Activated CD4-positive, alpha-beta T cell treated with anti-CD3 and anti-CD28 coated beads, Interleukin-2, amount 50 U/mL, for 1 hour (primary cell): ENCODE measurements at places on chromosomes 7 and 10.
A peak's percentile ranks its signal among the peaks of the same experiment; 100 is the strongest.

GRCh38 chr7:101330011-101330484 is 8.4 kb upstream of the IFT22 start:
- DNase-seq, result no peak

GRCh38 chr10:630581-631073 is 58.8 kb downstream of the DIP2C start:
- no peak for DNase-seq

DNA sequence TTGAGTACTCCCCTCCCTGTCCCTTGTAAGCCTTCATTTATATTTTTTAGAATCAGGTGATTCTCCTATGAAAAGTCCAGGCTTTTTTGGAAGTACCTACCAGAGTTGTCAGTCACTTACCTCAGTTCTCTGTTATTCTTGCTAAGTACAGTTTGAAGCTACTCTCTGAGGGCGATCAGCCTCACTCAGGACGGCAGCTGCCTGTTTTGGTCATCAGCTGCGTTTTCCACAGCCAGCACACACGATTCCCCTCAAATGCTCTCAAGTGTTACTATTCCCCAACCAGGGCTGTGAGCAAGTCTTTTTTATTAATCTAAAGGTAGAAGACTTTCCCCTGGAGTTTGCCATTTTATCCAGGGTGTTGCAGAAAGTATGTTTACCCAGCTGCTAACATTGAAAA is 328.6 kb downstream of the SUGCT start:
- no peak for DNase-seq

DNA sequence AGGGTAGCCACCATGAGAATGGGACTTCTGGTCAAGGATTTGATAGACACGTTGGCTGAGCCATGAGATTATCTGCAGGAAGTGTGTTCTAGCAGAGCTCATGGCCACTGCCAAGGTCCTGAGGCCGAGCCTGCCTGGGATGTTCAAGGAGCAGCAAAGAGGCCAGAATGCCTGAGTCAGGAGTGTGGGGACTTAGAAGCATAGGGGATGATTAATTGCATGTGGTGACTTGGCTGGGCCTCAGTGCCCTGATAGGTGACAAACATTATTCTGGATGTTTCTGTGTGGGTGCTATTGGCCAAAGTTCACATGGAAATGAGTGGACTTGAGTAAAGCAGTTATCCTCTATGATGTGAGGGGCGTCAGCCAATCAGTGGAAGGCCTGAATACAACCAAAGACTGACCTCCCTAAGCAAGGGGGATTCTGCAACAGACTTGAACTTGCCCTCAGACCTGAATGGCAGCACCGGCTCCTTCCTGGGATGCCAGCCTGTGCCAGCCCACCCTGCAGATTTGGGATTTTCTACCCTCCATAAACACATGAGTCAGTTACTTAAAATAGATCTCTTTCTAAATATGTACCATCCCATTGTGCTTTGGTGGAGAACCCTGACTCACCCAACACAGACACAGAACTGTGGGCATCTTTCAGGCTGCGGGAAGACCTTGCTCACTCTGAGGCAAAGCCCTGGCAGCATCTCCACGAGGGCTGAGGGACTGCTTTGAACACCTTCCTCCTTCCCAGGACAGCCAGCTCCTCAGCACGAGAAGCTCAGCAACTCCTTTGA is 363.9 kb upstream of the MGMT start:
- DNase-seq, result no peak

GRCh38 chr7:140316165-140316661 is 82.1 kb downstream of the SLC37A3 start:
- DNase-seq, result no peak

DNA sequence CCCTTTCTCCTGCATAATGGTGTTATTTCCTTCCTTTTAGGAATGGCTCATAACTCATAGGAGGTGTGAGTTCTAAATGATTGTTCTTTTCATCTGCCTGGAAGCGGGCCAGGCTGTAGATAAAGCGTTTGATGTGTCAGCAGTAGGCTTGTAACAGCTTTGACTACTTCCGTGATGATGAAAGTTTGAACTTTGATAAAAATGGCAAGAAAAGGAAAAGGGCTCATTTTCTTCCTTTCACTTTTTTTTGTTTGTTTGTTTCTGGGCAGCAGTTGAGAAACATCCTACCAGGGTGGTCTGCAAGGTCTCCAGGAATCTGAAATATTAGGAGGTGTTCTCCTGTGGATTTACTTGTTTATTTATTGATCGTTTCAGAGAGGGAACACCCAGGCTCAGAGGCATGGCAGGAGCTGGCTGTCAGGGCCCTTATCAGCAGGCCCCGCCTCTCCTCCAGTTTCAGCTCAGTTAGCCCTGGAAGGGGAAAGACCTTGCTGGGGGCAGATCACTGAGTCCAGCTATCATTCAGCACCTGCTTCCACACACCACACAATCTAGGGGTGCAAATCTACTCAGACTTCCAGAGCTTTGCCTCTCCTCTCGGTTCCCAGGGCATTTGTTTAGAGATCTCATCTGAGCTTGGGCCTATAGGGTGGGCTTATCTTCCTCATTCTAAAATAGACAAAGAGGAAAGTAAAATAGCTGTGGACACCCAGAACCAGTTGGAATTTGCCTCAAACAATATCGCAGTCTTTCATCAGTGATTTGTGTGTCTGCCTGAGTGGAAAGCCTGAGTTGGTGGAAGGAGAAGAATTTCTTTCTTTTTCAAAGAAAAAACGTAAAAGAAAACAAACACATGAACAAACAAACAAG is 130.9 kb downstream of the BMPER start:
- no peak for DNase-seq

- DNase-seq, result no peak
Observed at GRCh38 chr7:136652635-136653370, 215.6 kb upstream of the CHRM2 start.

DNA sequence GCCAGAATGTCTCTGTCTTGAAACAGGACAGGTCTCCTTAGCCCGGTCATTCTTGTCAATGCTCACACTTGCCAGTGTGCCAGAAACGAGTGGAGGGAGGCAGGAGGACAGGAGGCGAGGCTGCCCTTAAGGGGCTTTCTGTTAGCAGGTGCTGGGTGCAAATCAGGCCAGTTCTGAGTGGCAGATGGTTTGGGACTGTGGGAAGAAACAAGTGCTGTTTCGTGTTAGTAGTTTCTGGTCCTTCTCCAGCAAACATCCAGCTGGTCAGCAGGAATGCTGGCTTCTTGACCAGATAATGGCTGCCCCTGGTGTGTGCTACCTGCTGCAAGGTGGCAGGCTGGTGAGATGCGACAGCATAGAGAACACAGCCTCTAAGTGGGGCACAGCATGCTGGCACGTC is 8.2 kb upstream of the NDUFB2 start:
- no peak for DNase-seq

DNA sequence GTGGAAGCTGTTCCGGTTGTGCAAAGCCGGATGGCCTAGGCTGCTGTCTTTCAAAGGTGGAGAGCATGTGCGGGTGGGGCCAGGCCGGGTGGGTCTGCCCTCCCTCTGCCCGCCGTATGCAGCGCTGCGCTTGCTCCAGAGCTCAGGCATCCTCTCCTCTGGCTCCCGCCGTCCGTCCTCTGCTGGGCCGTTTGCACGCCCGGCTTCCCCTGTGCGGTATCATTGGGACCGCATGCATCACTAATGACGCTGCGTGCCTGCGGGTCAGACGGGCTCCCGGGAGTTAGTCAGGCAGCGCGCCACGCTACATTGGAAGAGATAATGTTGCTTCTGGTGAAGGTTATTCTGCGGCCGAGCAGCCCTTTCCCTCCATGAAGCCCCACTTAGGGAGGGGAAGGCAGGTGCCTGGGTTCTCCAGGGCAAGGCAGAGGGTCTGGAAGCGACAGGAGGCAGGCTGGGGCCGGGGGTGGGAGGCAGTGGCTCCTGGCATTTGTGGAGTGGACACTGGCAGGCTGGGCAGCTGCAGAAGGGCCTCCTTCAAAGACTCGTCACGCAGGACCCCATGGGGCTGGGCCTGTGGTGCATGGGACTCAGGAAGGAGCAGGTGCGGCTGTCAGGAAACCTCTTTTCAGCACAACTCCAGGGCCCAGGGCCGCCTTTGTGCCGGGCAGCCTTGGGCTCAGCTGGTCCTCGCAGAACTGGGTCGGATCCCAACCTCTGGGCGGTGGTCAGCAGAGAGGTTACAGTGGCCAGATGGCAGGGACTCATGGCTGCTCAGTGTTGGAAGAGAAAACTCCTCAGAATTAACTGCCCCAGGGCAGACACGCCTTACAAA is 318.5 kb downstream of the WDR37 start:
- no peak for DNase-seq

DNA sequence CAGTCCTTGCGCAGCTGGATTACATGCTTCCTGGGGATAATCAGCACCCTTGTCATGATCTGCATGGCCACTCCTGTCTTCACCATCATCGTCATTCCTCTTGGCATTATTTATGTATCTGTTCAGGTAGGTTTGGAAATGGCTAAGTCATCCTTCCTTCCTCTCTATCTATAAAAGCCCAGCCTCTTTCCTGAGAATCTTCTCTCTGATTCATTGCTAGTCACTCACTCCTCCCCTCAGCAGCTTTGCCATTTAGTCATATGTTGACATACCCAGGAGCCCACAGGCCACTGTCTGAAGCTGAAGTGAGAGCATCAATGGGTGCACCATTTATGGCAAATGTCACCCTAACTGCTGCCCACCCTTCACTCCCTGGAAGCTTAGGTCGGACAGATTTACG is 52.0 kb downstream of the ABCC2 start:
- no peak for DNase-seq

- DNase-seq, result no peak
Observed at GRCh38 chr7:66910789-66911188, 10.2 kb upstream of the TMEM248 start.

DNA sequence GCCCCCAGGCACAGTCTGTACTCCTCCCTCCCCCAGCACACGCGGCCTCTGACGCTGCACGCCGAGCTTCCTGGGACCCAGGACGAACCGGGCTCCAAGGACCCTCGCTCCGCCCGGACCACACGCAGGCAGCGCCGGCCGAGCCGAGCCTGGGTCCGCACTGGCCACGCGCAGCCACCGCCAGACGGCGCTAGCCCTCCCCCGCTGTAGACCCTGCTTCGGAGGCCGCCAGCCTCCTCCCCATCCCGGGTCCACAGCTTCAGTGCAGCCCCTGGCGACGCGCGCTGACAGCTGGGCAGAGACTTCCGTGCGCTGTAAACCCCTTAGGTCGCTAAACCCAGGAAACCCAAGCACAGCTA is 936 bp upstream of the TCERG1L start:
- no peak for DNase-seq

GRCh38 chr10:5760515-5760914 is 52.7 kb downstream of the GDI2 start:
- DNase-seq, result no peak

GRCh38 chr7:121204537-121204936 is 124.3 kb upstream of the WNT16 start:
- DNase-seq, result no peak

DNA sequence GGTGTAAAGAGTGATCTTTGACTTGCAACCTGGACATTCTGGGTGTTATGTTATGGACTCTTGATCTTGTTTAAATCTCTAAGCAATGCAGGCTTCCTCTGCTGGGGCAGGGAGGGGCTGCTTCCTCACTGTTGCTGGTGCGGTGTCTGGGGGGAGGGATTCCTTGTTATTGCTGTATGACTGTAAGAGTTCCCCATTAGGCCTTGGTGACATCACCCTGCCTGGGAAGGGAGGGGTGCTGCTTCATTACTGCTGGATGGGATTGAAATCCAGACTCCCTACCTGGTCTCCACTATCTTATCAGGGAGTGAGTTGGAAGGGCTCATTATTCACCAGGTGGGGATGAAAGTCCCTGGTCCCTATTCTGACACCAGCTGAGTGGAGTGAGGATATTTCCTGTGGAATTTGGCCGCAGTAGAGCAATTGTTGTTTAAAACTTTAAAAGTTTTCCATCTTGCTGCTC is 8.8 kb downstream of the OGDH start:
- DNase-seq, result peak; percentile 41

DNA sequence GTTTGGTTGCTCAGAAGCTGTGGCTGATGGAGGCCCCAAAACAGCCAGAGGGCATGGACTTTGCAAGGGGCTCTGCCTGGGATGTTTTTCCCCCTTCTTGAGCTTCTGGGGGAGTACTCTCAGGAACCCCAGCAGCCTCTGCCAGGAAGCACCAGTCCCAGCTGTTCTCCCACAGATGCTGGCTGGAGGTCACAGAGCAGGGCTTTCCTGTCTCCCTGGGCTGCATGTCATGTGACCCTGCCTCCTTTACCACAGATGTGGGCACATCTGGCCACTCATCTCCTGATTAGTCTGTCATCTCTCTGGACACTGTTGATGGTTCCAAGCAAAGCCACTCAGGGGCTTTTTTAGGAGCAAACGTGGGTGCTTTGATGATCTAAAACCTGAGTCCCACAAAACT is 136.7 kb downstream of the NEURL1 start:
- DNase-seq, result no peak

GRCh38 chr10:87596351-87596750 is 63.3 kb upstream of the PAPSS2 start:
- DNase-seq, result no peak

- no peak for DNase-seq
Observed at GRCh38 chr10:44906486-44906885, 4.7 kb upstream of the TMEM72 start.

DNA sequence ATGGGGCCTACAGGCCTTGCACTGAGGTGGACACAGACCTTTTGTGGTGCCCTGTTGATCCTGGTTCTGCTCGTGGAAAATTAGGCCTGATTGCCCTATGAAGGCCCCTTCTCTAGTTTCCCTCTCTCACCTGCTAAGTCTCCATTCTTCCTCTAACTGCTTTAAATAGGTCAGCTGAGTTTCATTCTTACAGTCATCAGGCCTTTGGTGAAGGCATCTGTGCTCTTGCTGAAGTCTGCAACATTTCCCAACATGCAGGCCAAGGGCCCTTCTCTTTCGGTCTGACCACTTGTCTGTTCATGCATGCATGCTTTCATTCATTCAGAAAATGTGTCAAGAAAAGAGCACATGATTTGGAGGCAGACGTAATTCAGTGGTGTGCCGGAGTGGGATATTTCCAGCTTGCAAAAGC is 244.0 kb downstream of the BUB3 start:
- DNase-seq, result no peak

DNA sequence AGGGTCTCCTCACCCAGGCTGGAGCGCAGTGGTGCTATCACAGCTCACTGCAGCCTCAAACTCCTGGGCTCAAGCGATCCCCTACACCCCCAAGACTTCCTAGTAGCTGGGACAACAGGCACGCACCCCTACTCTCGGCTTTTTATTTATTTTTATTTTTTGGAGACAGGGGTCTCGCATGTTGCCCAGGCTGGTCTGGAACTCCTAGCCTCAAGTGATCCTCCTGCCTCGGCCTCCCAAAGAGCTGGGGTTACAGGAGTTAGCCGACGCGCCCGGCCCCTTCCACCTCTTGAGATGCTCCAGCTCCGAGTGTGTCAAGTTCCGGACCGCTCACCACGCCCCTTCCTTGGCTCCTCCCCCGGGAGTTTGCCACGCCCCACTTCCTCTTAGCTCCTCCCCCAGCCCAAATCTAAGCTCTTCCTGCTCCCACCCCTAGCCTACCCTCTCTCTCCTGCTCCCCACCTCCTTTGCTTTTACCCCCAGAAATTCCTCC is 6.3 kb downstream of the NAT16 start:
- DNase-seq, result peak; percentile 54

GRCh38 chr10:94042001-94042833 is 48.5 kb downstream of the PLCE1 start:
- DNase-seq, result no peak

- DNase-seq, result no peak
Observed at GRCh38 chr7:25557379-25557917, 329.2 kb upstream of the NPVF start.
